ENCODE measurements at places on chromosomes 16 and 17.

GRCh38 chr17:50834429-50835300 lies 721 bp upstream of the WFIKKN2 start:
- no peak for DNase-seq

DNA sequence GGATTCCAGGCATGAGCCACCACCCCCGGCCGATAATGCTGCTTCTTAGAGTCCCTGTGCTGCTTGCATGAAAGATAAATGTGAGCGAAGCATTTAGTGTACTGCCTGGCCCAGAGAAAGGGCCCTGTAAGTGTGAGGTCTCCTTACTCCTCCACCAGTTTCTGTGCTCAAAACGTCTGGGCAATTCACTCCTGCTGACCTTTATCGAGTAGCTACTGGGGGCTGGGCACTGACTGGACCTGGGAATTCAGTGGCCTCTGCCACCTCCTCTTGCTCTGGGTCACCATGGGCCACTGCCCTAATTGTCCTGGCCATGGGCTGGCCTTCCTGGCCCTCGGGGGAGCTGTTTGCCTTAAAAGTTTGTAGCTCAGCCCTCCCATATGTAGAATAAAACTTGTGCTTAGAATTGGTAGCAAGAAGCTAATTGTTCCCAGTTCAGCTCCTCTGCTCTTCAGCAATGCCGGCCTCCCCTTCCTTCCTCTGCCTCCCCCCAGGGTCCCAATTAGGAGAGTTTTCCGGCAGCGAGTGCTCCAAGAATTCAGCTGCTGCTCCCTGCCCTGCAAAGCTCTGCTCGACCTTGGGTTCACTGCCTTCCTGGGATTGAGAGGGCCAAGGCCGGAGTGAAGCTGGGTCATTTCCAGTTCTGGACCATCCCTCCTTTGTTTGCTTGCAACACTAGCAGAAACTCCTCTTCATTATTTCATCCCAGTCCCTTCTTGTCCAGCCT lies 98.9 kb upstream of the CDC42EP4 start:
- DNase-seq: no peak

GRCh38 chr17:79930062-79930876 lies 91.0 kb upstream of the CBX4 start:
- no peak for DNase-seq

DNA sequence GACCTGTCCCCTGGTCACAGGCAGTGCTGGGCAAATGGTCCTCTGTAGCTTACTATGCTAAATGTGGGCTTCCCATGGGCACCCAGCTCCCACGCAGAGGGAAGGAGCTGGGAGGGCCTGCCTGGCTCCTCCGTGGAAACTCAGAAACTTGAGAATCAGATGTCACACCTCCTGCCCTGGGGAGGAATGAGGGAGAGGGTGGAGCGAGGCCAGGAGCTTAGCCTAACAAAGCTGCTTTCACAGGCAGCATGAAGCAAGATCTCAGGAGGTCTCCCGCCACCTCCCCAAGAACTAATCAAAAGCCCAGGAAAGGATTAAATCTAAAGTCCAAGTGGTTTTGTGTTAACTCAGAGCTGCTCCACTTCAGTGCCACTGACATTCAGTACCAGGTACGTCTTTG lies 33.6 kb upstream of the XYLT2 start:
- DNase-seq: no peak

GRCh38 chr16:71254832-71255525 lies 24.5 kb upstream of the HYDIN start:
- DNase-seq: no peak

DNA sequence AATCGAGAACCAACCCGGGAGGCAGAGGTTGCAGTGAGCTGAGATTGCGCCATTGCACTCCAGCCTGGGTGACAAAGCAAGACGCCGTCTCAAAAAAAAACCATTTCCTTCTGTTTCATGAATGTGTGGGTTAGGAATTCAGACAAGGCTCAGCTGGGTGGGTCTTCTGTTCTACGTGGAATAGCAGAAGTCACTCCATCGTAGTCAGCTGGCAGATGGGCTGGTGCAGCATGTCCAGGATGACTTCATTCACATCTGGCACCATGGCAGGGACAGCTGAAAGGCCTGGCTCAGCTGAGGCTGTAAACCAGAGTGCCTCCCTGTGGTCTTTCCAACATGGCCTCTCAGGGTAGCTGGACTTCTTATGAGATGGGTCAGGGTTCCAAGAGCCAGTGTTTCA lies 89.0 kb downstream of the C17orf67 start:
- DNase-seq: no peak

GRCh38 chr17:8914554-8914953 lies 47.1 kb upstream of the PIK3R6 start:
- no peak for DNase-seq

- DNase-seq: no peak
These were observed 12.3 kb downstream of the CD7 start for GRCh38 chr17:82304826-82305726.

GRCh38 chr16:10982465-10983150 lies 38.2 kb downstream of the CLEC16A start:
- no peak for DNase-seq

DNA sequence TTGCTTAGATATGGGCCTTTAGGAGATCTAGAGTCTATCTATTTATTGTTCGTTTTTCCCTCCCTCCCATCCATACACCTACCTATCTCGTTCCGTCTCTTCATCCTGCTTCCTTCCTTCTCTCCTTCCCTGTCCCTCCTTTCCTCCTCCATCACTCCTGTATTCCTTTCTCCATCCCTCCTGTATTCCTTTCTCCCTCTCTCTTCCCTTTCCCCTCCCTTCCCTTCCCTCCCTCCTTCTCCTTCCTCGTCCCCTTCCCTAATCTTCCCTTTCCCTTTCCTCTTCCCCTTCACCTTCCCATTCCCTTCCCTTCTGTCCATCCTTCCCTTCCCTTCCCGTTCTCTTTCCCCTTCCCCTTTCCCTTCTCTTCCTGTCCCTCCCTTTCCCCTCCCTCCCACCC lies 10.6 kb downstream of the GP2 start:
- DNase-seq: no peak

DNA sequence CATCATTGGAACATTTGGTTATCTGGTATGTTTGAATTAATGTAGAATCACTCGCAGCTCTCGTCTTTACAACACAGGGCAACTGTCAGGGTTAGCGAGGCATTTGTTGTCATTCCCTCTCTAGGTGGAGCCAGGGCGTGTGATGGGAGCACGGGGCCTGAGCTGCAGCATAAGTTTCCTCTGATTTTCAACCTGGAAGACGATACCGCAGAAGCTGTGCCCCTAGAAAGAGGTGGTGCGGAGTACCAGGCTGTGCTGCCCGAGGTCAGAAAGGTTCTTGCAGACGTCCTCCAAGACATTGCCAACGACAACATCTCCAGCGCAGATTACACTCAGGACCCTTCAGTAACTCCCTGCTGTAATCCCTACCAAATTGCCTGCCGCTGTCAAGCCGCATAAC lies 37.2 kb downstream of the WIPI1 start:
- no peak for DNase-seq

- DNase-seq: no peak
These were observed 17.7 kb downstream of the CCL17 start for GRCh38 chr16:57422026-57422944.

DNA sequence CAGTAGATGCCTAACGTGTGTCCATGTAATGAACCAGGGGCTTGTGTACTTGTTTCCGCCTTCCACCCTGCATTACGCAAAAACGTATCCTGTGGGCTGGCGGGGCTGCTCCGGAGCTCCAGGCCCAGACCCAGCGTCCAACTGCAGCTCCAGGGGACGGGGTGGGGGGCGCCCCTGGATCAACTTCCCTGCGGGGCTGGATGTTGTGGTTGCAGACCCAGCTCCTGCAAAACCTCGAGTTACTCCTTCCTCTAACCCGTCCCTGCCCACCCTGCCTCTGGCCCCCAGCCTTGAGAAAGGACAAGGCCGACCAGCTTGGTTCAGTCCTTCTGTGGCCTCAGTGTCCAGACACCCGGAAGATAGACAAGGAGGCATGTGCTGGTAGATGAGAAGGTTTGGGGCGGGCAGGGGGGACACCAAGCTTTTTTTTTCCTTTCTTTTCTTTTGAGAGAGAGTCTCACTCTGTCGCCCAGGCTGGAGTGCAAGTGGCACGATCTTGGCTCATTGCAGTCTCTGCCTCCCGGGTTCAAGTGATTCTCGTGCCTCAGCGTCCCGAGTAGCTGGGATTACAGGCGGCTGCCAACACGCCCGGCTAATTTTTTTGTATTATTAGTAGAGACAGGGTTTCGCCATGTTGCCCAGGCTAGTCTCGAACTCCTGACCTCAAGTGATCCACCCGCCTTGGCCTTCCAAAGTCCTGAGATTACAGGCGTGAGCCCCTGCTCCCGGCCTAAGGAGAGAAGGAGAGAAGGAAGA lies 731 bp upstream of the EXOC7 start:
- no peak for DNase-seq

GRCh38 chr17:59466946-59467801 lies 98.2 kb upstream of the DHX40 start:
- no peak for DNase-seq

DNA sequence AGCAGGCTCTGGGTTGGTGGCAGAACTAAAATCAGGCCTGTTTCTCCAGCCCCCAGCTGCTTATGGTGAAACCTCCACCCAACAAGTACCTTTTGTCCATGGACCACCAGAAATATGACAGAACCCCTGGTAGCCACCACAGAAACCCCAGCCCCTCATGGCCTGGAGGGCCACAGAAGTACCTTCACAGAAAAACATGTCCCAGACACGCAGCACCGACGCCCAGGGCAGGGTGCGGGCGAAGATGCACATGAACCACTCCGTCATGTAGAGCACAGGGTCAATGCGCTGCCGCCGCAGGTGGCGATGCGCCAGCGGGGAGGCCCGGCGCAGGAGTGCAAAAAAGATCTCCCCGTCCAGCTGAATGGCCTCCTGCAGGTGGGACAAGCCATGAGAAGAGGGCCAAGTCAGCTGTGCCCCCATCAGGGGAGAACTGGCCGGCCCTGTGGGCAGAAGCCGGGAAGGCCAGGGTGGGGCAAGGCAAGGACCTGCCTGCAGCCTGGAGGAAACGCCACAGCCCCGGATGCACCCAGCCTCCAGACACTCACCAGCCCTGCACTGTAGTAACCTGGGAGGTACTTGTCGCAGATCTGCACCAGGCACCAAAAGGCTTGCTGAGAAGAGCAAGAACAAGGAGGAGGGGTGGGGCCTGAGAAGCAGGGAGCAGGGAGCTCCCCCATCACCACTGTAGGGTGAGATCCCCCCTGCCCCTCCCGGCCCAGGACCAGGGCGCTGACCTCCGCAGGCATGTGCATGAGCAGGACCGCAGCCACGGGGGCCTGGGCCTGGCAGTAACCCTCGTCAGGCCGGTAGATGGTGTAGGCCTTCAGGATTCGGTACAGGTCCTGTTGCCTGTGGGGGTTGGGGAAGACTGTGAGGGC lies 4.1 kb upstream of the CD2BP2 start:
- no peak for DNase-seq

- DNase-seq: no peak
These were observed 13.3 kb downstream of the LRRC75A start for GRCh38 chr17:16478649-16479048.

GRCh38 chr17:57892820-57893595 lies 43.2 kb upstream of the MRPS23 start:
- no peak for DNase-seq
